ENCODE measurements at places on chromosomes 12 and 14.

DNA sequence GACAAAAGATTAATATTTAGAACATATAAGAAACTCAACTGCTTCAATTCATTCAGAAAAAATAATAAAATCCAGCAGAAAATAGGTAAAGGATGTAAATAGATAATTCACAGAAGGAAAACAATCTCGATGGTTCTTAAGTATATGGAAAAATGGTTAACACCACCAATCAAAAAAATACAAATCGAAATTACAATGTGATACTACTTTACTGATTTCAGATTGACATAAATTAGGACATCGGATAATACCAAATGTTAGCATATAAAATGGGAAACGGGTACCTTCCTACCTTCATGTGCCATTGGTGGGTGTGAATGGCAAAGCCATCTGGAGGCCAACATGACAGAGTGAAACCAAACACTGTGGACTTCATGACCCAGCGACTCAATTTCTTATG lies 1.6 kb upstream of the PPP4R4 start:
- no peak for DNase-seq

DNA sequence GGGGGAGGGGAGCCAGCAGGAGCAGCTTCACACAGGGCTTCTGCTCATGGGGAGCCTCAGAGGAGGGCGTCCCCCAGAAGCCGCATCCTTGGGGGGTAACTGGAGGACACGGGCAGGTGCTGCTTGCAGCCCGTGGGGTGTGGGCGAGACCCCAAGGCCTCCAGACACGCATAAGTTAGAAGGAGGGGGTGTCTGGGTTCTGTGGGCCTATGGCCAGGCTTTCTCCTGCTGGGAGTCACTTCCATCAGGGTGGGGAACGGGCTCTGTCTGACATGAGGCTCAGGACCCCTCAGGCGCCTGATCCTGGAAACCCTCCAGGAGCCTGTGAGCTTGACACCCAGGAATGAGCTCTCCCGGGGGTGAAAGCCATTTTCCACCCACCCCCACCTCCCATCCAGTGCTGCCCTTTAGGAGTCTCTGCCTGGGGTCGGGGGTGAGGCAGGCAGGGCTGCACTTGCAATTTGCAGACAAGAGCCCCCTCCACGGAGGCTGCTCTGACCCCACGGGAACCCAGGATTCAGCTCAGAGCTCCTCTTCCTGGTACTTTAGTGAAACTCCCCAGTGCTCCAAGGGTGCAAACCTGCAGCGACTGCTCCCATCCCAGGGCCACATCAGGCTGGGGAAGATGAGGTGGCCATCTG lies 325.7 kb downstream of the ADGRD1 start:
- no peak for DNase-seq

- DNase-seq: peak; percentile 51
These were observed 106.1 kb downstream of the PRICKLE1 start for GRCh38 chr12:42483521-42483790.

- DNase-seq: no peak
These were observed 40.7 kb upstream of the MTERF2 start for GRCh38 chr12:107027636-107028053.

DNA sequence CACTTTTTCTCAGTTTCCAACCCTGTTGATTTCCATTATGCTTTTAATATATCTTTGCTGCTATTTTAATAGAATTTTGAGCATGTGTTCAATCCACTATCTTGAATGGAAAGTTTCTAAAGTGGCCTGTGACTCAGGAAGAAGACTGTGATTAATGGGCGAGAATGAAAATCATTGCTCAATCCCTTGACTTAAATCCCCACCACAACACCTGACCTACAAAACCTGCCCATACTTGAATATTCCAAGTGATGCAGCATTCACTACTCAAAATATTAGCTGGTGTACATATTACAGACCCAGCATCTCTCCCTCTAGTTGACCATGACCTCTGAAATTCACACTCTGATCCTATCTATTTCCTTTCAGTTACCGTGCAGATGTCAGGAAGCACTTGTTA lies 1.3 kb upstream of the OAS3 start:
- DNase-seq: no peak

GRCh38 chr14:67697006-67697405 lies 1.4 kb upstream of the RDH11 start:
- no peak for DNase-seq

DNA sequence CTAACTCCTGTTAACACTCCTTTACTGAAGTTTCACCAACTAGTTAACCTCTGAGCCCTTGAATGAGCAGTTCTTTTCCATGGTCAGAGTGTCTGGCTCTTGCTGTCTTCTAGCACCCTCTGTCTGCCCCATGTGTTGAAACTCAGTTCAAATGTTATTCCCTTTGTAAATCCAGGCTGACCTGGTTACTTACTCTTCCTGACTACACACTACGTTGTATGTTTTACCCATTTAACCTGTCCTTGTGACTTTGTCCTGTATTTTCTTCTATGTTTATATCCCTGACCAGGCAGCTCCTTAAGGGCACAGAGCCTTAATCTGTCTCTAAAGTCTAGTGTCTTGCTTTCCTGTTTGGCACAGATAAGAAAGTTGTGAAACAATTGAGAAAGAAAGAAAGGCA lies 389.0 kb upstream of the RPL10L start:
- DNase-seq: no peak

GRCh38 chr12:13606290-13606689 lies 375.1 kb downstream of the GRIN2B start:
- DNase-seq: no peak

- DNase-seq: no peak
These were observed 51.4 kb downstream of the RFX4 start for GRCh38 chr12:106634206-106634605.

- no peak for DNase-seq
These were observed 68.8 kb downstream of the DRAM1 start for GRCh38 chr12:101946233-101946611.

DNA sequence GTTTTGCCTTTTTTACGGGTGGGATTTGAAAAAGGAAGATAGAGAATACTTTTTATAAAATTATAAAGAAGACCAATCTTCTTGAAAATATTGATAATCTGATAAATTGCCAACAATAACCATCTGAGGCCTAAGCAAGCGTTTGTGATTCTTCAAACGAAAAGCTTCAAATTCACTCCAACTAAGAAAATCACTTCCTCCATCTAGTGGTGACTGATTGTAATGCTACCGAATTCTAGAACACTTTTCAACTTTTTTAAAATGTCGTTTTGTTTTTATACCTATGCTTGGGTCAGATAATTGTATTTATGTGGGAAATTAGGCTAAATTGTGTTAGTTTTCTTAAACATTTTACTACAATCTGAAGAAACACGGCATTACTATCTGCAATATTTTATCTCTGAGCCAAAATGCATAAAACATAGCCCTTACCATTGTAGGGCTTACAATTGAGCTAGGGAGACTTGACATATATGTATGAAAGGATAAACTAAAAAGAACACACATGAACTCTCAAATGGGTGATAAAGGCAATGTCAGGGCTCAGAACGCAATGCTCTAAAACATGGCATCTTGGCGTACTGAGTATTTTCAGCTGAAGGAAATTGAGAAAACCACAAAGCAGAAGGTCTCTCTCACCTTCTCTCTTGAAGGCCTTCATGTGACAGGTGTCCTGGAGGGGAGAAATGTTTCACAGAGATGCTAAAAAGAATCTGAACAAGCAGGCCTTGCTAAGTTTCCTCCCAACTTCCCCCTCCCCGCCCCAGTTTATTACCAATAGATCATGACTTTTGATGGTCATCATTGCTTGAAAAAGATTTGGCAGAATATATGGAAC lies 36.8 kb upstream of the G2E3 start:
- DNase-seq: no peak

- DNase-seq: no peak
These were observed 429.4 kb downstream of the DIO2 start for GRCh38 chr14:79781882-79782281.

- DNase-seq: no peak
These were observed 30.6 kb downstream of the LRCOL1 start for GRCh38 chr12:132579744-132580143.

- no peak for DNase-seq
These were observed 5.0 kb downstream of the REM2 start for GRCh38 chr14:22887990-22888378.

- DNase-seq: no peak
These were observed 71.8 kb downstream of the NPAS3 start for GRCh38 chr14:33010495-33010894.

DNA sequence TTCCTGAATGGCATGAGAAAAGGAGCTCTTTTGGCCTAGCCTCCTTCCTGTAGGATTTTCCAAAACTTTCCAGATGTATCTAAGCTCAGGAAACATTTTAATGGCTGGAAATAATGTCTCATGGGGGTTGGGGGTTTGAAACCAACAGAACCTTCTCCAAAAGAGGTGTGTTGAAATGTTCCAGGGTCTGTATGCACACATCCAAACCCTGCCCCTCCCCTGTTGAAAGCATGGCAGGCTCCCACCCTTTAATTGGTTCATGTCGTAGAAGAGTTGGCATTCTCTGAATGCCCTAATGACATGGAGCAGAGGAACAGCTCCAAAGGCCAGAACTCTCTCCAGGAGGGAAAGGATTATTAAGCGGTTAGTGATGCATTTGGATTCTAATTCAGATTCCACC lies 353.2 kb downstream of the ZFP36L1 start:
- no peak for DNase-seq

DNA sequence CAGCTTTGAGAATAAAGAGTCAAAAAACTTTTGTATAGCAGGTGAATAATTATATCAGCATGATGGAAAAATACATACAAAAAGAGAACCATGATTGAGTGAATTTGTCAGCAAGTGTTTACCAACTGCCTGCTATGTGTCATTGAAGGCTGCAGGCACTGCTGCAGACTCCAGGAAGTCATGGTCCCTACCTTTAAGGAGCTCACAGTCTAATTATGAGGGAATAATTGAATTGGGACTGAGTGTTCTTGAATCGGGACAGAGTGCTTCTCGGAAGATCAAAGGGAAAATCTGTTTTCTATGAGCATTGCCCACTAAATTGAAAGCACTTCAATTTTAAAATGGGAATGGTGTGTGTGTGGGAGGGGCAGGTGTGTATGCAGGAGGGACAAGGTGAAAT lies 9.5 kb downstream of the OR10AD1 start:
- DNase-seq: no peak

DNA sequence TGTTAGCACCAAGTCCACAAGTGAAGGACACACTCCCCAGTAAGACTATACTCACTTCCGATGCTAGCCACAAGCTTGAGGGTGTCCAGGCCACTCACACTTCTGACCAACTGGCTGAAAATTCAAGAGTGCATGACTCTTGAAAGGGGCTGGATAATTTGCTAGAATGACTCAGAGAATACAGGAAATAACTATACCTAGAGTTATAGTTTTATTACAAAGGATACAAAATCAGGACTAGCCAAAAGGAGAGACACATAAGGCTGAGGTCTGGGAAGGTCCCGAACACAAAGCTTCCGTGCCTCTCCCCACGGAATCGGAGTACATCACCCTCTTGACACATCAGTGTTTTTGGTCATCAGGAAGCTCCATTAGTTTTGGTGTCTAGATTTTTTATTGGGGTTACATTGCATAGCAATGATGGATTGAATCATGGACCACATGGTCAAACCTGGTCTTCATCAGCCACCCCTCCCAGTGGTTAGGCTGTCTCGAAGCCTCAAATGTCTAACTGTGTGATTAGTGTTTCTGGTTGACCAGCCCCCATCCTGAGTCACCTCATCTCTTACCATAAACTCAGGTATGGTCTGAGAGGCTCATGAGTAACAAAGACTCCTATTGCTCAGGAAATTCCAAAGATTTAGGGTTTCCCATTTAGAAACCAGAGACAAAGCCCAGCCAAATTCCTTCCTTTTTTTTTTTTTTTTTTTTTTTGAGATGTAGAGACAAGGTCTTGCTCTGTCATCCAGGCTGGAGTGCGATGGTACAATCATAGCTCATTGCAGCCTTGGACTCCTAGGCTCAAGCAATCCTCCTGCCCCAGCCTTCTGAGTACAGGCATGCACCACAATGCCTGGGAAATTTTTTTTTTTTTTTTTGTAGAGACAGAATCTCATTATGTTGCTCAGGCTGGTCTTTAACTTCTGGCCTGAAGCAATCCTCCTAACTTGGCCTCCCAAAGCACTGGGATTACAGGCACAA lies 472.0 kb upstream of the TBX3 start:
- no peak for DNase-seq

DNA sequence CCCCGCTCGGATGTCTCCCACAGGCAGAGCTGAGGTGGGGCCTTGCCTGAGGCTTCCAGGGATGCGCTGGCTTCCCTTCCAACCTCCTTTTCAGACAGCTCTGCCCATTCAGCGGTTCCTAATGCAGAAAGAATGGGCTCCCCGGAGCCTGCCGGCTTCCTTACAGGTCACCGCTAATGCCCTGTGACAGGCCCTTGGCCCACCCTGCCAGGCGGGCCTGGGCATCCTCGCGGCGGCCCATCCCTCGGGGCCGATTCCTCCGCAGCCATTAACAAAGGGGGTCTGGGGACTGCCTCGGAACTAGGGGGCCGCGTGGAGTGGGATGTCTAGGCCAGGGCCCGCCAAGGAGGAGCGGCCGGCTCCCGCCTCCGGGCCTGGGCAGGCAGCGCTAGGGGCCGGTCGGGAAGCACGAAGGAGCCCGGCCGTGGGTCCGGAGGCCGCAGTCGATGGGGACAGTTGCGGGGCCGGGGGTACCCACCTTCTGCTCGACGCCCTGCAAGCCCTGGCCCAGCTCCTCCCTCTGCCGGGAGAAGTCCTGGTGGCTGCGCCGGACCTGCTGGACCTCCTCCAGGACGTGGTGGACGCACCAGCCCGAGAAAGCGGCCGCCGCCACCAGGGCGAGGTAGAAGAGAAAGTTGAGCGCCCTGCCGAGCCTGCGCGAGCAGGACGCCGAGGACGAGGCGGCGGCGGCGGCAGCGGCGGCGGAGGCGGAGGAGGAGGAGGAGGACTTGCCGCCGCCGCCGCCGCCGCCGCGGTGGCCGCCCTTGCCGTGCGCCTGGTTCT lies 738 bp downstream of the CKAP4 start:
- DNase-seq: peak; percentile 41

GRCh38 chr12:107402041-107403022 lies 283.3 kb upstream of the PWP1 start:
- peak; percentile 31 for DNase-seq

GRCh38 chr12:132623072-132623869 lies 4.7 kb downstream of the P2RX2 start:
- DNase-seq: no peak

GRCh38 chr12:50725011-50725942 lies 38.6 kb upstream of the ATF1 start:
- no peak for DNase-seq

- DNase-seq: no peak
These were observed 310.9 kb downstream of the ADGRD1 start for GRCh38 chr12:131264635-131265034.
